ENCODE measurements at places on chromosomes 7 and 10. TPM values are rescaled to one million over a fixed set of nuclear protein-coding genes. Genes with fewer than 3 reads are reported as not detected.

NAT16 gene
- total RNA-seq, result not detected

DNA sequence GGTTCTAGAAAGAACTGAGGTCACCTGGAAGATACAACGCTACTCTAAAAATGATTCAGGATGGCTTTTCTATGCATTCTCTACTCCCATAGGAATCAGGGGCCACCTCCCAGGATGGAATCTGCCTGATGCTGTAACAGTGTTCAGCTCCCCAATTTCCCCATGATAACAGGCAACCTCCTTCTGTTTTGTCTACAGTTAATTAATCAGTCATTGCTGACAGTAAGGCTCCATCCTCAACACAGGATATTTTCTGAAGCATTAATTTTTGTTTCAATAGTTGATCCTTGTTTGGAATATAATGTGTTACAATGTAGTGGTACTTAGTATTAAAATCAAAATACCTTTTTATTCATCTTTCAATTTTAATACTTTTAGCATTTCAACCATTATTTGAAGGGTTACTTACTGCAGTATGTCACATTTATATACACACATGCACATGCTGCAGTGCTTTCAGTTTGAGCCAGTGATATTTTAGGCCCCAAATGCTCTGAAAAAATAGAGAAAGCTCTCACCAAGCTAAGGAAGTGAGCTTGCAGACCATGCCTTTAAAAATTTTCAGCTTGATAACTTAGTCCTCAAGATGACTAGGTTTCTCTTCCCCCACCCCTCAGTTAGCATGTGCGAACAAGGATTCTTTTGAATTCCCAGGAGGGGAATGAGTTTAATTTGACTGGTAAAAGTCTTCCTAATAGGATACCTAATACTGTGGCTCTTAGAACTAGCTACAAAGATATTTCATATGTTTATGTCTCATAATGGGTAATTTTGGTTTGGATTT is 592 bp upstream of the PIK3CG start:
- no peaks in the 10 kb centered on the region for H3K36me3 ChIP-seq
- no peaks in the 10 kb centered on the region for H3K27me3 ChIP-seq
- H3K27ac ChIP-seq, result no peak overlapping the region
- DNase-seq, result no peak

DNA sequence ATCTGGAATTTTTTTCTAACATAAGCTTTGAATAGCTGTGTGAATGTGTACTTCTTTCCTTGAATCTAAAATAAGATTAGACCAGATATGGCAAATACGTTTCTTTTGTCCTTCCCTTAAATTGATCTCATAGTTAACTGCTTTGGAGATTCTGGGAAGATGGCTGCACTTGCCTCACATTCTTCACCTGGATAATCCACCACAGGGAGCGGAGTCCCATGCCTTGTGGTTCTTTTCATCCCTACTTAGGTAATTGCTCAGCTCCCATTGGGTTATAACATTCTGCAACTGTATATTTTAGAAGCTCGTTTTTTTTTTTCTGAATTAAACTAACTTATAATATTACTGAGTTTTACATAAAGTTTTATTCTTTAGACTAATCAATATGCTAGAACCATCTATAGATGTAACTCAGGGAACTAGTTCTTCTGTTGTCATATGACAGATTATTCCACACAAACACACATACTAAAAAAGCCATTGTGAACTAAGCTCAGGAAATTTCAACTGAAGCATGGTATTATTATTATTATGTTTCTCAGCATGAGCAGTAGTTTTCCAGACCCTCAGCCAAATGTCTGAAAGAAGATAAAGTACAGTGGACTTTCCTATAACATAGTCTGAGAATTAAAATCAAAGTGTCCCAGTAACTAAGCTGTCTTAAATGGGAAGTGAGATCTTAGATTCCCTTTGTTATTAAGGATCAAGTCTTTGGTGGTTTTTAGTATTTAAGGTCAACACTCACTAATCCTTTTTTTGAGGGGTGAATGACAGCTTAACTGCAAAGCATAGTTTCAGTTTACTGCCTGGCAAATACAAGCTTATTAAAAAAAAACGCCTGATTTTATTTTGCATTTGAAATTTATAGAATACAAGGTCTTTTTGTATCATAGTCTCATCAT is 182.3 kb downstream of the PPP1R9A start:
- no peak overlapping the region for H3K4me3 ChIP-seq
- peaks cover 4% of the 10 kb centered on the region for H3K4me1 ChIP-seq
- no peaks in the 10 kb centered on the region for H3K27me3 ChIP-seq
- H3K27ac ChIP-seq, result no peak overlapping the region
- H3K36me3 ChIP-seq, result no peaks in the 10 kb centered on the region
- no peak for DNase-seq

DNA sequence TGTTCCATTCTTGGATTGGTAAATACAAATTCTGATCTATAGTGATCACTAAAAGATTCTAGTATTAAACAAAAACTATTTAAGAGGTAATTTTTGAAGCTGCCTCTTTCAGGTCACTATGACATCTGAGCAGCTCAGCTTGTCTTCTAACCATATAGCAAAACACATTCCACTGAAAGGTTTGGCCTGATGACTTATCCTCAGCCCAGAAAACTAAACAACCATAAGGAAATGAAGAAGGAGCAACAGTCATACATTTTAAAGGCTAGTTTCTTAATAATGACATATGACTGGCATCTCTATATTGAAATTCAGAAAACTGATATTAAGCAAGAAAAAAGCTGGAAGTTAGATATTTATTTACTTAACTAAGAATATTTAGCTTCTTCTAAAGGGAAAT is 24.6 kb downstream of the NT5C2 start:
- DNase-seq, result no peak
- no peaks in the 10 kb centered on the region for H3K4me1 ChIP-seq
- H3K36me3 ChIP-seq, result peaks cover 91% of the 10 kb centered on the region
- H3K4me3 ChIP-seq, result no peak overlapping the region

GRCh38 chr7:143948733-143949132 is 5.9 kb upstream of the OR2F1 start:
- H3K27me3 ChIP-seq, result no peaks in the 10 kb centered on the region
- no peak for DNase-seq
- peaks cover 11% of the 10 kb centered on the region for H3K4me1 ChIP-seq
- no peak overlapping the region for H3K4me3 ChIP-seq

All from esophagus muscularis mucosa (tissue), 4 donors.